Transverse colon (tissue), 4 donors: ENCODE measurements at places on chromosomes 6 and 20. TPM values are rescaled to one million over a fixed set of nuclear protein-coding genes. Genes with fewer than 3 reads are reported as not detected.

GRCh38 chr20:2708073-2708415, 15.5 kb downstream of the EBF4 start:
- H3K27ac ChIP-seq: no peak overlapping the region
- H3K36me3 ChIP-seq: no peaks in the 10 kb centered on the region

GRCh38 chr20:4216142-4216735, 200.9 kb upstream of the RNF24 start:
- H3K36me3 ChIP-seq: no peaks in the 10 kb centered on the region
- H3K27me3 ChIP-seq: peaks cover 1% of the 10 kb centered on the region
- peak overlapping the region; percentile 52 for H3K27ac ChIP-seq
- H3K4me1 ChIP-seq: peaks cover 12% of the 10 kb centered on the region

GRCh38 chr6:30013291-30013922, 47.7 kb upstream of the POLR1H start:
- no peaks in the 10 kb centered on the region for H3K4me1 ChIP-seq
- H3K27me3 ChIP-seq: peaks cover under 1% of the 10 kb centered on the region
- no peak overlapping the region for H3K4me3 ChIP-seq
- no peaks in the 10 kb centered on the region for H3K36me3 ChIP-seq

GRCh38 chr6:109038837-109039398, 55.7 kb downstream of the SESN1 start:
- peaks cover 6% of the 10 kb centered on the region for H3K4me1 ChIP-seq
- no peaks in the 10 kb centered on the region for H3K36me3 ChIP-seq
- no peaks in the 10 kb centered on the region for H3K27me3 ChIP-seq

The DOK5 gene
- 1.3 TPM for total RNA-seq
